ENCODE measurements at places on chromosomes 13 and 19.

GRCh38 chr19:45769821-45770191 lies 754 bp upstream of the SIX5 start:
- DNase-seq: no peak

DNA sequence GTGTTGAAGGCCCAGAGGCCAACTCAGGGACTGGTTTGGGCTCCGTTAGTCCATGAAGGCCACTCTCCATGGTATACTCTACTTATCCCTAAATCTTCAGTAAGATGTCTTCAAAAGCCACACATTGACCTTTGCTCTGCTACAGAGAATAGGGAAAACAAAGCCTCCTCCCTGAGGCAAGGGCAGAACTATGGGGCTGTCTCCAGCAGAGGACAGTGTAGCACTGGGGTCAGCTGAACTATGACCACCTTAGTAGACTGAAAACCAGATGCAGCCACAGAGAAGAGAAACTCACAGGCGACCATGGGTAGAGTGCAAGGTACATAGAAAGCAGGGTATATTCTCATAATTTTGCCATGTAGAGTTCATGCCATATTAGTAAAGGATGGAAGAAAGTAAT lies 587.4 kb downstream of the LMO7 start:
- no peak for DNase-seq

DNA sequence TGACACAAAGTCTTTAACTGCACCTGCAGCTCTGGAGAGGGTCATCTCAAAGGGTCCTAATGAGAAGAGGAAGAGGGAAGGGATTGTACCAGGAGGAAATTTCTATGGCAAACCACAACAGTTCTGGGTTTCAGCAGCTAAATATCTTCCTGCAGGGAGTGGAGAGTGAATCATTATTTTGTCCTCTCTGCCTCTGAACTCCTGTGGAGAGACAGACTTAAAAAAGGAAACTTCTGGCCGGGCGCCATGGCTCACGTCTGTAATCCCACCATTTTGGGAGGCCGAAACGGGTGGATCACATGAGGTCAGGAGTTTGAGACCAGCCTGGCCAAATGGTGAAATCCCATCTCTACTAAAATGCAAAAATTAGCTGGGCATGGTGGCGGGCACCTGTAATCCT lies 16.9 kb upstream of the C1QTNF9 start:
- no peak for DNase-seq

GRCh38 chr13:110264685-110265275 lies 42.2 kb downstream of the COL4A1 start:
- DNase-seq: no peak

DNA sequence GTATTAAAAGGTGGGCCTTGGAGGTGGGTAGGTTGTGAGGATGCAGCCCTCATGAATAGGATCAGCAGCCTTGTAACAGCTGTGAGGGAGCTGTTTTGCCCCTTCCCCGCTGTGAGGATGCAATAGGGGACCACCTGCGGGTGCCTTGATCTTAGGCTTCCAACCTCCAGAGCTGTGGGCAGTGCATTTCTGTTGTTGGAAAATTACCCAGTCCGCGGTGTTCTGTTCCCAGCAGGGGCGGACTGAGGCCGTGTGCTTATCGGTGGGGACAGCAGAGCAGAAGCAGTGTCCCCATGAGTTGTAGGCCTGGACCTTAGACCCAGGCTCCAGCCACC lies 54.8 kb upstream of the TEX29 start:
- no peak for DNase-seq

GRCh38 chr13:87403748-87404432 lies 267.3 kb upstream of the SLITRK5 start:
- DNase-seq: no peak

DNA sequence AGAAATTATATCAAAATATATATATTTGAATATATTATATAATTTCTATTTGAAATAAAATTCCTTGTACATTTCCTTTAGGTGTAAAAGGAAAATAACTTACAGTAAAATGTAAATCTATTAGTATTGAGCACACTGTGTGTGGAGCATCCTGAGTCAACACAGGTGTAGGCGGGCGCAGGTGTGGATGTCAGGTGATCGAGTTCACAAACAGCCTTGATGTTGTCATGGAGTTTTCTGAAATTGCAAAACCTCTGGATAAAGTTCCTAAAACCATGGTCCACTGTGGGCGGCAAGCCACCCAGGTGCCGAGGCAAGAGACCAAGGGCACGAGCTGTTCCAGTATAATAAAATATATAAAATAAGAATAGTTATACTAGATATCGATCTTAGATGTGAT lies 27.7 kb upstream of the MCF2L start:
- DNase-seq: no peak

DNA sequence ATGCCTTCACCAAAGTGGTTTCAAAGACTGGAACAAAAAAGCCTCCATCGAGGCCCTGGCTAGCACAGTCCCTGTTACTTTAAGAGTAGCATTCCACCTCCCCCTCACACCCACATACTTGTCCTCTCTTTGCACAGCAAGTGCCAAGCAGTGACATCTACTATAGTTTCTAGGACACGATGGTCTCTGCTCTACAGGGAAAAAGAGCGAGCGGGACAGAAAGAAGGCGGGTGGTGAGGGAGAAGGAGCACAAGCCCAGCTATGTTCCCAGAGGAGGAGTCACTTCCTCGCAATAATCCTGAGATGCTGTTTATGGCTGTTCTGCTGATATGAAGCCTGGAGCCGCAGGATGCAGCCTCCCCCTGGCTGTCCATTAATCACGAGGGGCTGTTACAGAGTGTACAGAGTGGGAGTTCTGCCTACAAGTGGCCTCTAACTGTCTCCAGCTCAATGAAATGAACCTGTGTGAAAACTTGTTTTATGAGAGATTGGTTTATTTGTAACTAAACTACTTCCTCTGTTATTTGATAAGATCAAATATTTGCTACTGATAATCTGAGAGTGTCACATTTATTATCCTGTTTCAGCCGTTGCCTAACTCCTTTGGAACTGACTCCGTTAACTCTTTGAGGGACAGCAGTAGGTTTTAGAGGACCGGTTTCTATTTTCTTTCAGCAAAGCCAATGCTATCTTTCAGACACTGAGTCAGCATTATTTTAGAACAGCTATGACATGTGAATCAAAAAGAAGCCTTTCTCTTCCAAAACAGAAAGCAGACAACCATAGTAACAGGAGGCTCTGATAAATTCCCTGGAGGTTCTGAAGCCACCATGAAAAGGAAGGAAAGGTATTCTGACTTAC lies 208.0 kb downstream of the SPRY2 start:
- no peak for DNase-seq

GRCh38 chr13:20390526-20391175 lies 135.0 kb downstream of the CRYL1 start:
- DNase-seq: no peak

DNA sequence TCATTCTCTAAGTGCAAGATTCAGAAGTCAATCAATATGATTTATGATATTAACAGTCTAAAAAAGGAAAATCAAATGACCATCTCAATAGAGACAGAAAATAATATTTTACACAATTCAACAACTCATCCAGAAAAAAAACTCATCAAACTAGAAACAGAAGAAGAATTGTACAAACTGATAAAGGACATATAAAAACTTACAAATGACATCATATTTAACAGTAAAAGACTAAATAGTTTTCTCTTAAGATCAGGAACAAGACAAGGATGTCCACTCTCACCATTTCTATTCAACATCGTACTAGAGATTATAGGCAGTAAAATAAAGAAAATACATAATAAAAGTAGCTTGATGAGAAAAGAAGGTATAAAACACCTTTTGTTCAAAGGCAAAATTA lies 527.3 kb downstream of the DACH1 start:
- no peak for DNase-seq

GRCh38 chr13:105363261-105364190 lies 1171.9 kb downstream of the EFNB2 start:
- no peak for DNase-seq

- no peak for DNase-seq
These were observed 35.0 kb downstream of the ATP11A start for GRCh38 chr13:112724788-112725345.

- no peak for DNase-seq
These were observed 372.7 kb downstream of the ENOX1 start for GRCh38 chr13:43414111-43414510.

DNA sequence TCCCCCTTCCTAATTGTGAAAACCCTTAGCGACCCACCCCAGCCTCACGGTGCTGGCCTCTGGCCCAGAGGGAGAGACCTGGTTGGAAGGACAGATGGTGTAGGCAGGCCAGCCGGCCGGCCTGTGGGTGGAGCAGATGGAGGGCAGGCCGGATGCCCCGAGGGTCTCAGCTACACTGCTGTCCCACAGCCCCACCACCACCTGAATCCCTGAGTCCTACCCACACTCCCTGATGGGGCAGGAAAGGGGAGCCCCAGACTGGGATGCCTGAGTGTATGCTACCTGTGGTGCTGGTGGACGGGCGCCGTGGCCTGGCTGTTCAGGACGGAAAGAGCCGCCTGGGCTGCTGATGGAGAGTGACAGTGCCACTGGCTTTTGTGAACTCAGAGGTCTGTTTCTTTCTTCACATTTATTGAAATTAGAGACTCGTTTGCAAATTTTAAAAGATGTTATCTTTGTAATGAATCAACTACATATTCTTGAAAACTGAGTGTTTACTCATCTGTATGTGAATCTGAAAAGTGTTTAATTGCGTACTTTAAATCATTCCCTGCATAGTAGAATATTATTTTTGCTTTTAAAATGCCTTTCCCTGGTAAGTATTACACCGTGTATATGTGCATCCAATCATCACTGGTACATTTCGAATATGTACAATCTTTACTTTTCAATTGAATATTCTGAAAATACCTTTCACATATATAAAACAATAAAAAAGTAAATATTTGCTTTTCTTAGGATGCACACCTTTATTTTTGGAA lies 35.7 kb downstream of the TFDP1 start:
- DNase-seq: no peak

All from cortex of kidney (tissue), 1 donor.